K562 (cell line): ENCODE measurements at places on chromosomes 7 and 10. TPM values are rescaled to one million over a fixed set of nuclear protein-coding genes. Genes with fewer than 3 reads are reported as not detected.

The TSPAN12 gene
- 0.51 and 1.1 TPM in 2 replicates for total RNA-seq

- no peak for DNase-seq
Measured at GRCh38 chr10:63722537-63722936, 201.3 kb downstream of the REEP3 start.

GRCh38 chr10:12659706-12660105 lies 310.4 kb downstream of the CAMK1D start:
- DNase-seq, result peak; percentile 12

DNA sequence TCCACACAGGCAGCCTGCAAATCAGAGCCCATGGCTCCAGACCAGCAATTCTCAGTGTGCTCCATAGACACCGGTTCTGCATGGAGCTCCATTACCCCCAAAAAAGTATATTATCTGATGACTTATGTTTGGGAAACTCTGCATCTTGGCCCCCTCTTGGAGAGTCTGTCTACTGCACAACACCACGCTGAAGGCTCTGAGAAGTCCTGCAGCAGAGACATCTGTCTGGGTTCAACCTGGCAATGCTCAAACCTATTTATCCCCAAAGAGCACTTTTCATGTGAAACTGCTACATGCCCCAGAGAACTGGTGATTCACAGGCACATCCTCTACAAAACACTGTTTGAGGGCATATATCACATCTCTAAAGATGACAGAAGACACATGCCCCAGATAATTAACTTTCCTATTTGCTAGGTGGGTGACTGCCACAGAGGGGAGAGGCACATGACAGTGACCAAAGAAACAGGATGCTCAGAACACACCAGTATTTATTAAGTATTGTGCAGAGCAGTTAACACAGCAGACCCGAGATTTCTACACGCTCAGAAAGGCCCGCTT lies 83.8 kb downstream of the DLG5 start:
- DNase-seq, result no peak

- DNase-seq, result no peak
Measured at GRCh38 chr10:45585131-45585530, 87.4 kb downstream of the ZFAND4 start.

The GAD2 gene
- not detected in 2 replicates for total RNA-seq

DNA sequence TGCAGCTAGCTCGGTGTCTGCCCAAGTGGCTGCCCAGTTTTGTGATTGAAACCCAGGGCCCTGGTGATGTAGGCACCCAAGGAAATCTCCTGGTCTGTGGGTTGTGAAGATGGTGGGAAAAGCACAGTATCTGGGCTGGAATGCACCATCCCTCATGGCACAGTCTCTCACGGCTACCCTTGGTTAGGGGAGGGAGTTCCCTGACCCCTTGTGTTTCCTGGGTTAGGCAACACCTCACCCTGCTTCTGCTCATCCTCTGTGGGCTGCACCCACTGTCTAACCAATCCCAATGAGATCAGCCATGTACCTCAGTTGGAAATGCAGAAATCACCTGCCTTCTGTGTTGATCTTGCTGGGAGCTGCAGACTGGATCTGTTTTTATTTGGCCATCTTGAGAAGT lies 27.6 kb downstream of the GIMAP4 start:
- DNase-seq, result no peak

DNA sequence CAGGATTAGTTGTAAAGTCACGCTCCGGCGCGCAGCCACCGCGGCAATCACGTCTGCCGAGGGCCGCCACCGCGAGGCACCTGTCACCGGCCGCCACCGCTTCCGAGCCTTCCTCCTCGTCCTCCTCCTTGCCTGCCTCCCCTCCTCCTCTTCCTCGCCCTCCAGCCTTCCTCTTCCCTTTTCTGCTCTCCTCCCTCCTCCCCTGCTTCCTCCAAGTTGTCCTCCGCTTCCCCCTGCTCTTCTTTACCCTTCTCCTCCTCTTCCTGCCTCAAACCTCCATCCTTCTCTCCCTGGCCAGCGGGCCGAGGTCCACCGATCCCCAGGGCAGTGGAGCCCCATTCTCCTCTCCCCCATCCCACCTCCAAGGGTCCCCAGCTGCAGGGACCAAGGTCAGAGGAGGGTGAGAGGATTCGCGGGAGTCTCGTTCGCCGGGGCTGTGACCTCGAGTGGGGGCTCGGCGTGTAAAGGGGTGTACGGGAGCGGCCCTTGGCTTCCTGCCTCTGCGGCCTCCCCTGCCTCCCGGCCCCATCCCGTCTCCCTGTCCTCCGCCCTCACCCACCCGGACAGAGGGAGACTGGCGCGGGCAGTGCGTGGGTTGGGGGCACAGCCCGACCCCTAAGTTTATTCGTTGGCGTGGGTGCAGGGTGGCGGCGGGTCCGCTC lies 89.5 kb upstream of the PAX2 start:
- no peak for DNase-seq

DNA sequence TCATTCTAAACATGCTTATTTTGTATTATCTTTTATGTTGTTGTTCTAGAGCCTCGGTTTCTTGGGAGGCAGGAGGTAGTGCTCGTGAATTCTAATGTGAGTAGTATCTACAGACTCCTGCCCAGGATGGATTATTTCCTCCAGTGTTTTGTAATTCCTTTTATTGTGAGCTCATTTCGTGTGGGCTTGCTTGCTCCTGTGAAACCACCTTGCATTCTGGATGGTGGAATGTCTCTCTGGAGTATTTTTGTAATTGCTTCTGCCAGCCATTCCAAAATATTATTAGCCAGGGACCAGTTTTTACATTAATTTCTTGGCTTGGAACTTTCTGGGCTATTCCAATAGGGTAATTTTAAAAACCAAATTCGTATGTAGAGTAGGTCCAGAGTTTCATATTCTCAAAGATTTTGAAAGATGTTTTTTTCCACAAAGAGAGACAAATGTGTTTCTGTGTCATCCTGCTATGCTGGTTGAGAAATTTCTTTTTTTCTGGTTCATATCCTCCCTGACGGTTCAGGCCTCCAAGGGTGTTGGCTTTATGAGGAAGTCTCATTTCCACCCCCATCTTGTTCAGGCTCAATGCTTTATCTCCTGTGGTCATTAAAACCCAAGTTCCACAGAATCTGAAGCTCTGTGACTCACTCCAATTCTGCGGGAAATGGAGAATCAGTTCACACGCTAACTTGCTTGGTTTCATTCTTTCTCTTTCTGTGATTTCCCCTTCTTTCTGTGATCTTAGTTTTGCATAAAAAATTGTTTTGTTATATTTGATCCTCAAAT lies 41.7 kb upstream of the CALD1 start:
- no peak for DNase-seq

GRCh38 chr10:103770139-103770538 lies 85.2 kb downstream of the SH3PXD2A start:
- no peak for DNase-seq

DNA sequence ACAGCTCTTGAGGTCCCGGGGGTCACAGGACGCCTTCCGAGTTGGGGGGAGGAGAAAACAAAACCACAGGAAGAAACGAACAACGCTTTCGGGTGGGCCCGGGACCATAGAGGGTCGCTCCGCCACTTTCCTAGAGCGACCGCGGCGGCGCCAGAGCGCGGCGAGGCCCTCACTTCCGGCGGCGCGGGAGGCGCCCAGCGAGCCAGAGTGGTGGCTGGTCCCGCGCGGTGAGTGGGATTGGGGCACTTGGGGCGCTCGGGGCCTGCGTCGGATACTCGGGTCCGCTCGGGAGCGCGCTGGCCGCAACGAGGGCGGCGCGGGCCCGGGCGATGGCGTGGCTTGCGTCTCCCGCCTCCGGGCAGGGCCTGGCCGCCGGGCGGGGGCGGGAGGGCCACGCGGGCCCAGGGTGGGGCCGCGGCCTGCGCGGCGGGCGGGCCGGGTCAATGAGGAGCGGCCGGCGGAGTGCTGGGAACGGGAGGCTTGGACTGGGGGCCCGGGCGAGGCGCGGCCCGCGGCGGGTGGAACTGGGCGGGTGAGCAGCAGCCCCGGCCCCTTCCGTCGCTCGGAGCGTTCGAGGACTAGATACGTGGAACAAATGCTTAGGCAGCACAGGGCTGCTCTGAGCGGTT lies at the start of gene ZNF22:
Gene ZNF22 (plus strand): TSS at position 172 of the 629 bp plus-strand sequence. CDS start 2,446 bp downstream, outside the sequence.
- DNase-seq, result peak; percentile 86

GRCh38 chr10:112797855-112798254 lies 152.2 kb upstream of the TCF7L2 start:
- DNase-seq, result no peak

DNA sequence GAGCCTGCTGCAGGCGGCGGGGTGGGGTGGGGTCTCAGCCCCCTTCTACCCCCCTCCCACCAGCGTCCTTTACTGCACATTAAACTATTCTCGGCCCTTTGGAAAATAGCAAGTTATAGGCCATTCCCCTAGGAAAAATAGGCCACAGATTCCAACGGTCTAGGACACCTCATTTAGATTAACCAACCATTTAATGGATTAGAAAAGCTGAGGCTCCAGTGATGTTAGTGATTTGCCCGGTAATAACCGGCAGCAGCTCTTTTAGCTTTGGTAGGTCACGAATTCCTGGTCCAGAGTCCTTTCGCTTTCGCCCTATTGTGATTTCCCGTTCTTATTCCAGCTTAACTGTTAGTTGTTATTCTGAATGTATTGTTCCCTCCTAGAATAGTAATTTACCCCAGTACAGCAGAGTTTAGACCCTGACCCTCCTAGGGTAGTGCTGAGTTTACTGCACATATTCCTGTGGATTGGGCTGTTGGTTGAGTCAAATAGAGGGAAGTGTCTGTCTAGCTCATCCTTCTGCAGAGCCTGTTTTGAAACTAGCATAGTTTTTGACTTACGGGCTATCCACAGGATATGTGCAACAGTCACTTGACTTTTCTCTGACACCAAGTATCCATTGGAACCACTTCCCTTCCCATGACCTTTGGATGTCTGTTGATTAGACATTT lies 754 bp downstream of the GSTO1 start:
- no peak for DNase-seq

GRCh38 chr7:155230169-155230593 lies 67.5 kb upstream of the INSIG1 start:
- no peak for DNase-seq

The CAMK2G gene
- 29.5 and 32.6 TPM in 2 replicates for total RNA-seq
